Activated T-helper 1 cell treated with anti-CD3 and anti-CD28 coated beads, Interleukin-2, amount 50 U/mL, for 16 hours (primary cell): ENCODE measurements at places on chromosomes 1 and 21.

DNA sequence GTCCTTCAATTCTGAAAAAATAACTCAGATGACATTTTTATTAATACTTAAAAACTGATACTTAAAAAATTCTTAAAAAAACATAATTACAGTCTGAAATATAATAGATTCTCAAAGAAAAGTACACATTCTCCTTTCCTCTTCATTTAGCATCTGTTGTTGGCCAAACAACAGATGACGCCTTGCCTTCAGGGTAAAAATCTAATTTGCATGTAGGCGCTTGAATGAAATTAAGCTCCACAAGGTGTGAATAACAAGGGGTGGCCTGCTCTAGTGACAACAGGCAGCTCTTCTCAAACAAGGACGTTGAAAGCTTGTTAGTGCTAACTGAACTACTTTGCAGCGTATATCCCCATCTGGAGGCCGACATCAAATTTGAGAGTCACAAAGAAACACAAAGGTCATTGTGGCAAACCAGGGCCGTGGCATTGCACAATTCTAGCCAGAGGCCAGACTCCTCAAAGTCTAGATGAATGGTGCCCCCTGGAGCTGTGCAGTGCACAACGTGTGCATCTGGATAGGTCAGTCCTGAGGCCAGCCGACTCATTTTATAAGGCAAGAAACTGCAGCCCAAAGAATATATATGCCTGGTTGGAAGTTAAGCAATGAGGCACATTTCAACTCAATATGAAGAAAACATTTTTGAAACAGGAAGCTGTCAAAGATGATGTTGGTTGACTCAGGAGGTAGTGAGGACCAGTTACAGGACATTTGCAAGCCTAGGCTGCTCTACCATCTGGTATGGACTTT, 459.2 kb upstream of the RUNX1 start:
- DNase-seq = no peak

DNA sequence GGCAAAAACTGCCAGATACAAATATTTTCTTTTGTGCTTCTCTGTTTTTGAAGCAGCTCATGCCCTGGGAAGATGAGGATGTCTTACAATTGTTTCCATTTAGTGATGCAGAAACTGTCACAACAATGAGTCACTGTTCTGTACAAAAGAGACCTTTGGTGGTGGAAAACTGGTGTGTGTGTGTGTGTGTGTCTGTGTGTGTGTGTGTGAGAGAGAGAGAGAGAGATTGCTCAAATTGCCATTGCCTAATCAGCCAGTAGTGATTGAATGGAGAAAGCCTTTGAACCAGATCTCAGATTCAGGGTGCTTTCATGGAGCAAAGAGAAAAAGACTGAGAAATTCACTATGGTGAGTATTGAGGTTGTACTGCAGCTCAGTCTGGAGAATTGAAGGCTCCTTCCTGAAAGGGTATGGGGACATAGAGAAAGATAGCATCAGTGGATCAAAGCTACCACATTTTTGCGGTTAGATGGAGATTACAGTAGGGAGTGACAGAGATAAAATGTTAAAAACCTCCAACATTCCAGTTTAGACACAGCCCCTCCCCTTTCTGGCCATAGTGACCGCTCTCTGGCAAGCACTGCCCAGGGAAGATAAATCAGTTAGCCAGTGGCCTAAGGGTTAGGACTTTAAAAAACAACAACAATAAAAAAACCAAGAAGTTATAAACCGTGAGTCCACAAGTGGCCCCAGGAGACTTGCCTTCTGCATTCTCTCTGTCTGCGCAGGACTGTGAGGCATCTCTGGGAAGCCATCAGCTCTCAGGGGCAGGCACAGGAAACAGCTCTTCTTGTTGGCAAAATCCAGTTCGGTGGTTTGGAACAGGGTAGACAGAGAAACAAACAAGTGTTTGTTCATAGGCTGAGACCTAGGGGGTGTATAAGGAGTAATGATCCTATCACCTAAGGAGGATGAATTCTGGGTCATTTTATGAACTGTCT, 406.5 kb downstream of the DUSP10 start:
- no peak for DNase-seq

GRCh38 chr1:248821101-248821500, 4.6 kb downstream of the SH3BP5L start:
- no peak for DNase-seq

- no peak for DNase-seq
Observed at GRCh38 chr21:41196993-41197392, 29.0 kb downstream of the BACE2 start.

DNA sequence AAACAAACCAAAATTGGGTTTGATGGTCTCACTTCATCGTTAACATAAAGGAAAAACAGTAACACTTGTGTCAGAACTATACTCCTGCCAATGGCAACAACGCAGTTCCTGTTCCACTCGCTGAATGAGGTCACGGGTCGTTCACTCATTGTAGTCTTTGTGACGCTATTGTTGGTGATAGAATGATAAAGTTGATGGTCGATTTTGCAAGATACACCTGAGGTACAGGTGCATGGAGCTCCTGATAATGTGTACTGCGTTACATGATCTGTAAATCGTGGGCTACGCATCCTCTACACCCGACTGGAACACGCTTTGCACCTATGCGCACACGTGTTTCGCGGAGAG, 391 bp upstream of the CENPS start:
- no peak for DNase-seq

DNA sequence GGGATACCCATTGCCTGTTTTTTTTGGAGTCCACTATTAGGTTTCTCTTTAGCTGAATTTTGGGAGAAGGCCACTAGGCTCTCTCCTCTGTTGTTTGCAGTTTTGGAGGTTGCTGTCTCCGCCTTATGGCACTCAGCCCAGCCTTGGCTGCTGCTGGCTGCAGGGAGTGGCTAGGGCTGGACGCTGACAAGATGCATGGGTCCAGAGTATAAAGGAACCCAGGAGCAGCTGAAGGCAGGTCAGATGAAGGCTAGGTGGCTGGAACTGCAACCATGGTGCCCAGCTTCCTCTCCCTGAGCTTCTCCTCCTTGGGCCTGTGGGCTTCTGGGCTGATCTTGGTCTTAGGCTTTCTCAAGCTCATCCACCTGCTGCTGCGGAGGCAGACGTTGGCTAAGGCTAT, at the start of gene CYP4B1:
TSS of gene CYP4B1 (plus strand) at position 237 of the 400 bp plus-strand sequence. CDS start at position 273, 36 bp downstream.
- no peak for DNase-seq

- no peak for DNase-seq
Observed at GRCh38 chr1:58585581-58586151, 8.6 kb upstream of the TACSTD2 start.

- DNase-seq = no peak
Observed at GRCh38 chr1:111719135-111719534, 20.1 kb downstream of the INKA2 start.

GRCh38 chr1:196607981-196608380, 259 bp downstream of the KCNT2 start:
- DNase-seq = no peak

GRCh38 chr1:61222240-61222639, 139.9 kb downstream of the NFIA start:
- DNase-seq = no peak

DNA sequence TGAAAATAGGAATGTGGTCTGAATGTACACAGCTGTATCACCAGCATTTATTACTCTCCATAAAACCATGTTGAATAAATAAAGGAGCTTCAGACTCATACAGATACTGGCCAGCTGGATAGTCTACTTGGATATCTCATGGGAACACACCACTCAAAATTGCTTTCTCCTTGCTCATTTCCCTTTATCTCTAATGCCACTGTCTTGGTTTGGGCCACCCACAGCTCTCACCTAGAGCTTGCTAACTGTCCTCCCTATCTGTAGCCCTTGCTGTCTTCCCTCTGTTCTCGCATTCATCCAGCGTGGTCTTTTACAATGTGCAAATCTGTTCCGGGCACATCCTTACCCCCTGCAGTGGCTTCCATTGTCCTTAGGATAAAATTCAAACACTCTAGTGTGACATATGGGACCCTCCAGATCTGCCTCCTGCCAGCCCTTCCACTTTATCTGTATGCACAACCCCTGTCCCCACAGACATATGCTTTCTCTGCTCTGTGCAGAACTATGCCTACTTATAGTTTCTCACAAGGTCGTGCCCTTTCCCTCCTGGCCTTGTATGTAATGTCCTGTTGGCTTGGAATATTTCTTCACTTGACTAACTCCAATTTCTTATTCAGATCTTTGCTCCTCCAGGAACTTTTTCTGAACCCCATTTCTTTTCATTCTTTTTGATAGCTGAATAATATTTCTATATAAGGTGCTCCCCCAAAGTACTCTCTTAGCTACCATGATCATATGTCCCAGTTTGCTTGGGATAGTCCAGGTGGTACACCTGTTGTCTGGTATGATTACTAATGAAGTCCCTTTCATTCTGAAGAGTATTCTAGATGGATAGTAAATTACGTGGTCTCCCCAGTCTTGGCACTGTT, 2.9 kb downstream of the FLVCR1 start:
- DNase-seq = no peak

DNA sequence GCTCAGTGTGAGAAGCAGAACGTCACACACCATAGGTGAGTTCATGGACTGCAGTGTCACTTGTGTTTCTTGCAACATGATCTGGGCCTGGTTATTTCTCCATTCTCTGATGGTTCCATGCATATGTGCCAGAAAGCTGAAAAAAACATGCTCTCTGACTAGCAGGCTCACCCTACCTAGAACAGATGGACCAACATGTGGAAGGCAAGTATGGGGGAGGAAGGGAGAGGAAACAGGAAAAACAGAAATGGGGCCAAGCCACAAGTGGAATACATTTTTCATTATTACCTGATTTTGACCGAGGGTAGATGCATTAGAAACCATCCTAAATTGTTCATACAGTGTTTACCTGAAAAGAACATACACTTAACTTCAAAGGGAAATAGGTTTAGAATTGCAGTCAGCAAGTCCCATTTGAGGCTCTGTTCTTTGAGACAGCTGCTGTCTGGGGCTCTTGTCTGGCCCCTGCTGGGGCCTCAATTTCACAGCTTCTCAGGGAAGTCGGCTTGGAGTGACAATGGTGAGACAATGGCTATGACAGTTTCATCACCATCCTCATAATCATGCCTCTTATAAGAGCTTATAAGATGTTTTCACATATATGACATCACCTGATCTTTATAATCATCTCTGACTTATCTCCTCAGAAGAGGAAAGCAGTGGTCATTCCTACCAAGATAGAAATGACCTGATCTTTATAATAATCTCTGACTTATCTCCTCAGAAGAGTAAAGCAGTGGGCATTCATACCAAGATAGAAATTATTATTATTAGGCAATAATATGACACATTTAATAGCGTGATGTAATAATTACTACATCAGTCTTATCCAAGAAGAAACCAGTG, 327.3 kb downstream of the SIPA1L2 start:
- no peak for DNase-seq

DNA sequence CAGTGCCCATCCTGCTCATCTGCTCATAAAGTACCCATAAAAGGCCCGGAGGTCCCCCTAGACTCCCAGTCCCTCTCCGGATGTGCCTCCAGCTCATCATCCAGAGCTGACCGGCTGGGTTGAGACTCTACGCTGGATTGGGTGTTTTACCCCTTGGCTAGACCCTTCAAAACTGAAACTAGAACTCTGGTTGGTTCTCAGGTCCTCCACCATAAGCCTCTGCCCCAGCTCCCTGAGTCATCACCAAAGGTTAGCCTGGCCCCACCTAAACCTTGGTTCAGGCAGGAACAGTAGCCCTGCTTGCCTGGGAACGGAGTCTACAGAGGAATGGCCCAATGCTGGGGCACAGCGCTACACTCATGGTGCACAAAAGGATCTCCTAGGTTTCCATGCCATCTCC, 75.1 kb downstream of the TLR5 start:
- no peak for DNase-seq
